HFFc6 (cell line): ENCODE measurements at places on chromosomes 2 and 18. TPM values are rescaled to one million over a fixed set of nuclear protein-coding genes. Genes with fewer than 3 reads are reported as not detected.

The MC2R gene
- not detected in 3 replicates for total RNA-seq

The NEUROD1 gene
- total RNA-seq = not detected in 2 replicates

The VPS54 gene
- total RNA-seq = 12.9 to 14.7 TPM (median 13.5 TPM) in 3 replicates

The USP34 gene
- total RNA-seq = 58.4 to 63.8 TPM (median 63.1 TPM) in 3 replicates

The ABCG5 gene
- total RNA-seq = not detected in 3 replicates

The FOXI3 gene
- not detected in 3 replicates for total RNA-seq

The POTEC gene
- not detected in 3 replicates for total RNA-seq

The TTC27 gene
- total RNA-seq = 20.0 to 27.0 TPM (median 24.7 TPM) in 3 replicates

The FTCDNL1 gene
- 0.49 to 0.71 TPM (median 0.63 TPM) in 3 replicates for total RNA-seq

The ZSWIM2 gene
- 0.09 to 0.19 TPM in 2 of 3 replicates, not detected in the other for total RNA-seq

GRCh38 chr2:232533944-232534710 lies 5.4 kb upstream of the CHRNG start:
- no peaks in the 10 kb centered on the region for H3K4me1 ChIP-seq
- no peak overlapping the region for H3K27ac ChIP-seq
- H3K36me3 ChIP-seq = peaks cover 7% of the 10 kb centered on the region; the same call in 1 of the 2 replicates
- no peak for DNase-seq

- no peaks in the 10 kb centered on the region for H3K27me3 ChIP-seq
- peaks cover 44% of the 10 kb centered on the region for H3K4me1 ChIP-seq
- DNase-seq = no peak
- H3K27ac ChIP-seq = peak overlapping the region; percentile 35; the same call in 1 of the 2 replicates
These were observed 2.9 kb downstream of the RHBDD1 start for GRCh38 chr2:226838722-226839121.

DNA sequence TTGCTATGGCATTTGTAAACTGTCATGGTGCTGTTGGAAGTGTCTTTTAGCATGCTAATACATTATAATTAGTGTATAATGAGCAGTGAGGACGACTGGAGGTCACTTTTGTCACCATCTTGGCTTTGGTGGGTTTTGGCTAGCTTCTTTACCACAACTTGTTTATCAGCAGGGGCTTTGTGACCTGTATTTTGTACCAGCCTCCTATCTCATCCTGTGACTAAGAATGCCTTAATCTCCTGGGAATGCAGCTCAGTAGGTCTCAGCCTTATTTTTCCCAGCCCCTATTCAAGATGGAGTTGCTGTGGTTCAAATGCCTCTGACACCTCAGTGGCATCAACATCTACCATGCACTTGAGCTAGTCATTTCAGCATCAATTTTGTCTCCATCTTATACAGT lies 29.7 kb downstream of the LYPD6 start:
- peaks cover 47% of the 10 kb centered on the region for H3K4me1 ChIP-seq
- peaks cover 8% of the 10 kb centered on the region; the same call in 1 of the 2 replicates for H3K36me3 ChIP-seq
- no peak for DNase-seq
- no peaks in the 10 kb centered on the region for H3K27me3 ChIP-seq
- H3K27ac ChIP-seq = peak overlapping the region; percentile 83; the same call in 1 of the 2 replicates

GRCh38 chr2:149039213-149039724 lies 770 bp downstream of the LYPD6B start:
- H3K4me1 ChIP-seq = peaks cover 45% of the 10 kb centered on the region
- peaks cover 5% of the 10 kb centered on the region for H3K27me3 ChIP-seq
- no peak for DNase-seq
- H3K36me3 ChIP-seq = no peaks in the 10 kb centered on the region; the same call in 1 of the 2 replicates
- H3K27ac ChIP-seq = peak overlapping the region; percentile 76; the same call in 1 of the 2 replicates

DNA sequence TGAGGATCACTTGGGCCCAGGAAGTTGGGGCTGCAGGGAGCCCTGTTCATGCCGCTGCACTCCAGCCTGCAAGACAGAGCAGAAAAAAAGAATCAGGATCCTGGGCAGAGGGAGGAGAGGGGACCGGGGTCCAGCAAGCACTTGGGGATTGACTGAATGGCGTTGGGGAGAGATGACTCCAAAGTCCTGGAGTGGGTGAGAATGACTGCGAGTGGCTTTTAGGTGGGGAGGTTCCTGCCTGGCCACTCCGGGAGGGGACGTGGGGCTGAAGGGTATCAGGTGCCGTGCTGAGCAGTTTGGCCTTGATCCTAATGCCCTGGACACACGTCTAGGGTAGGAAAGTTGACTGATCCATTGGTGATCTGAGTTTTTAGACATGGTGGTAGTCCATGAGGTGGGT lies 3.5 kb upstream of the NFATC1 start:
- H3K36me3 ChIP-seq = no peaks in the 10 kb centered on the region
- DNase-seq = no peak
- H3K27ac ChIP-seq = no peak overlapping the region; the same call in 1 of the 2 replicates
- H3K4me1 ChIP-seq = peaks cover 6% of the 10 kb centered on the region; the same call in 1 of the 2 replicates
- H3K27me3 ChIP-seq = peaks cover 14% of the 10 kb centered on the region

- no peaks in the 10 kb centered on the region for H3K4me1 ChIP-seq
- peaks cover 9% of the 10 kb centered on the region for H3K27me3 ChIP-seq
- H3K27ac ChIP-seq = no peak overlapping the region
- no peak for DNase-seq
These were observed 310.8 kb downstream of the EIPR1 start for GRCh38 chr2:3066831-3067230.

DNA sequence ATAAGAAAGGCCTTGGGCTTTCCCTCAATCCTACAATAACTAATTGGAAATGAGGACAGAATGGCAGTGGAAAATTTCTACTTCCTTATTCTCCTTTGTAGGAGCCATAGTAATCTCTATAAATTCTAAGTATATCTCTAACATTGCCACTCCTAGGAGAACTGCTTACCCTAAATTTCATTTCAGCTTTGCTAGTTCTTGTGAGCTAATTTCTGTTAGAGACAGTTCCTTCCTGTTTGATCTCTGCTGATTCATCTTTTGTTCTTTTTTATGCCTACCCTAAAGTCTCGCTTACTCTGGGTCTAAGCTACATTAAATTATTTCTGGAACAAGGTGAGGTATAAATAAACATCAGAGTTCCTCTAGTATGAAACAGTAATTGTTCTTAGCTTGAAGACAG lies 25.7 kb downstream of the ABHD3 start:
- no peaks in the 10 kb centered on the region for H3K27me3 ChIP-seq
- no peaks in the 10 kb centered on the region for H3K36me3 ChIP-seq
- H3K4me1 ChIP-seq = peaks cover 3% of the 10 kb centered on the region
- no peak overlapping the region for H3K27ac ChIP-seq
- no peak overlapping the region for H3K4me3 ChIP-seq
- no peak for DNase-seq

GRCh38 chr2:216033403-216033802 lies 20.1 kb upstream of the MREG start:
- no peaks in the 10 kb centered on the region for H3K27me3 ChIP-seq
- no peak for DNase-seq
- no peak overlapping the region for H3K4me3 ChIP-seq
- H3K27ac ChIP-seq = no peak overlapping the region
- peaks cover 50% of the 10 kb centered on the region for H3K4me1 ChIP-seq
- H3K36me3 ChIP-seq = peaks cover 4% of the 10 kb centered on the region; the same call in 1 of the 2 replicates

DNA sequence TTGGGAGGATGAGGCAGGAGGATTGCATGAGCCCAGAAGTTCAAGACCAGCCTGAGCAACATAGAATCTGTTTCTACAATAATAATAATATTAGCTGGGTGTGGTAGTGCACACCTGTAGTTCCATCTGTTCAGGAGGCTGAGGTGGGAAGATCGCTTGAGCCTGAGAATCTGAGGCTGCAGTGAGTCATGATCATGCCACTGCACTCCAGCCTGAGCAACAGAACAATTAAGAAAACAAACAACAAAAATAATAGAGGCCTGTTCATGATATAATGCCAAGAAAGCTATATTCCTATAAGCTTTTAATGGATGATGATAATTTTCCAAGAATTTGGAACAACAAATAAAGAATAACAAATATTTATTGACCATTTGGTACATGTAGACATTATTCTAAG lies 6.9 kb upstream of the CCBE1 start:
- peaks cover 77% of the 10 kb centered on the region for H3K4me1 ChIP-seq
- H3K27ac ChIP-seq = no peak overlapping the region; the same call in 1 of the 2 replicates
- DNase-seq = peak; percentile 61
- peaks cover 2% of the 10 kb centered on the region; the same call in 1 of the 2 replicates for H3K27me3 ChIP-seq
- no peaks in the 10 kb centered on the region for H3K36me3 ChIP-seq

GRCh38 chr2:137233091-137233490 lies 467.7 kb downstream of the THSD7B start:
- H3K27ac ChIP-seq = no peak overlapping the region
- peaks cover 10% of the 10 kb centered on the region; the same call in 1 of the 2 replicates for H3K36me3 ChIP-seq
- no peaks in the 10 kb centered on the region for H3K27me3 ChIP-seq
- no peak for DNase-seq
- no peak overlapping the region for H3K4me3 ChIP-seq
- H3K4me1 ChIP-seq = peaks cover 70% of the 10 kb centered on the region

GRCh38 chr18:74268175-74268574 lies 23.6 kb downstream of the CYB5A start:
- no peak for DNase-seq
- no peak overlapping the region for H3K27ac ChIP-seq
- H3K36me3 ChIP-seq = no peaks in the 10 kb centered on the region; the same call in 1 of the 2 replicates
- no peaks in the 10 kb centered on the region; the same call in 1 of the 2 replicates for H3K27me3 ChIP-seq
- H3K4me1 ChIP-seq = peaks cover 19% of the 10 kb centered on the region
- no peak overlapping the region for H3K4me3 ChIP-seq

DNA sequence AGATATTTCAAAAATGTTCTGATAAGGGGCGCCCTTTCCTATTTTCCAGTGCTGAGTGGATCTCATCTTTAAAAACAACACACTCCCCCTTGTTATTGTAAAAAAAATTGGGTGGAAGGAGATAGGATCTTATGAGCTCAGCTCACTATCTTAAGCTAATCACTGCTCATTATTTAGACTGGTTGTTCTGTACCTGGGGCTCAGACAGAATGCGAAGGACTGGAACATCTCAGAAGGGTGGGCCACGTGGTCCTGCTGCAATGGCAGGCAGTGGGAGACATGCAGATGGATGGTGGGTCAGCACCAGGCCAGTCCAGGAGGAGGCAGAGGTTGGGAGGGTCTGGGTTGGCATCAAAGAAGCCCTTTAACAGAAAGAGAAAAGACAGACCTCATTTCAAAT lies 48.3 kb upstream of the GPR155 start:
- H3K27ac ChIP-seq = no peak overlapping the region
- no peak for DNase-seq
- no peak overlapping the region for H3K4me3 ChIP-seq
- H3K27me3 ChIP-seq = peaks cover 11% of the 10 kb centered on the region
- peaks cover 14% of the 10 kb centered on the region for H3K4me1 ChIP-seq

- peaks cover 2% of the 10 kb centered on the region; the same call in 1 of the 2 replicates for H3K27me3 ChIP-seq
- no peaks in the 10 kb centered on the region for H3K36me3 ChIP-seq
- no peaks in the 10 kb centered on the region for H3K4me1 ChIP-seq
- no peak overlapping the region for H3K4me3 ChIP-seq
- no peak for DNase-seq
- H3K27ac ChIP-seq = no peak overlapping the region
These were observed 239.0 kb upstream of the CXCR4 start for GRCh38 chr2:136357007-136357380.

DNA sequence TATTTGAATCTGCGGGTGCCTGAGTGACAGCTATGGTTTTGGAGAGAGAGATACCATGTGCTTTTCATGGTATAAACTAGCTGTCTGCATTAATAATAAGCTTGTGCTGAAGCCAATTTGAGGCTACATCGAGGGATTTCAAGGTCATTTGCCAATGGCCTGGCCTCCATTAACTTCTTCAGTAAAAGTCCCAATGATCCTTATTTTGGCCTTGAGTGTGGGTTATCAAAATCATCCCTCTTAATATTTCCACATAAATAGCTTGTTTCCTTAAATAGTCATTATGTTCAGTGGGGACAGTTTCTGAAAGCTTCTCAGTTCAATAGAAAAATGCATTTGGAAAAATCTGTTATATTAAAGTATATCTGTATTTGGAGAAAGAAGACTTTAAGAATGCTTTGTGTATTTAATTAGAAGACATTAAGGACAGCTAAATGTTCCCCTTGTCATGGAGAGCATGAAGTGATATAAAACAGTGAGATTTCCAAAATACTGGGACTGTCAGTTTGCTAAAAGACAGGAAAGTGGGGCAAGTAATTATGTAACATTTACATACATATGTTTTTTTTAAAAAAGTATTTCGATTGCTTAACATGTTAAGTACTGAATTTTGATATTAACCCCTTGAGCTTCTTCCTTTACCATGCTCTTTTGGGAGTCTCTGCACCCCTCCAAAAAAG lies 355.5 kb upstream of the ZEB2 start:
- no peak overlapping the region for H3K4me3 ChIP-seq
- no peak for DNase-seq
- peaks cover 6% of the 10 kb centered on the region; the same call in 1 of the 2 replicates for H3K4me1 ChIP-seq
- H3K36me3 ChIP-seq = no peaks in the 10 kb centered on the region

DNA sequence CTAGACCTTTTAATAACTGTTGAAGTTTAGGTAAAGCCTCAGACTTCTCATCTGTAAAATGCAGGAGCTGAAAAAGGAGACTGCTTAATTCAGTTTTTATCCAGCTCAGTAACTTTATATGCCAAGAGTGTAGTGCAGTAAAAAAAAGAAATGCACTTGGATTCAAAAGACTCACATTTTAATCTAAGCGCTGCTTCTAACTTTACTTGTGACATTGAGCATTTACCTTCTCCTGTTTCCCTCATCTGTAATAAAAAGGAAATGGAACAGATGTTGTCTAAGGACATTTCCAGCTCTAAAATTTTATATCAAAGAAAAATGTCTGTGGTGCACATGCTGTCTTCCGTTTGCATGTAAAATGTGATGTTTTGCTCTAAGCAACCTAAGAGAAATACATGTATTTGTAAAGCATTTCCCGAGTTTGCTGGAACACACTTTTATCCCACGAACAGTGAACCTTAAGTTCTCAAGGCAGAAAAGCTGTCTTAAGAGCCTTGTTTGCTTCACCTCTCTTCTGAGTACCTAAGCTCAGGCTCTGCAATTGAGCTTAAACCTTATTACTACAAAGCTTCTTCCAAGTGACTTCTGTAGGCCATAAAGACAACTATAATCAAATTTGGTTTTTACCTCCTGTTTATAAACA lies 24.2 kb upstream of the TANK start:
- H3K27me3 ChIP-seq = no peaks in the 10 kb centered on the region; the same call in 1 of the 2 replicates
- DNase-seq = no peak
- H3K4me1 ChIP-seq = peaks cover 34% of the 10 kb centered on the region
- H3K27ac ChIP-seq = no peak overlapping the region
- no peak overlapping the region for H3K4me3 ChIP-seq

GRCh38 chr18:31206787-31207381 lies 44.2 kb upstream of the DSC1 start:
- no peaks in the 10 kb centered on the region for H3K27me3 ChIP-seq
- no peak overlapping the region for H3K4me3 ChIP-seq
- H3K4me1 ChIP-seq = no peaks in the 10 kb centered on the region

DNA sequence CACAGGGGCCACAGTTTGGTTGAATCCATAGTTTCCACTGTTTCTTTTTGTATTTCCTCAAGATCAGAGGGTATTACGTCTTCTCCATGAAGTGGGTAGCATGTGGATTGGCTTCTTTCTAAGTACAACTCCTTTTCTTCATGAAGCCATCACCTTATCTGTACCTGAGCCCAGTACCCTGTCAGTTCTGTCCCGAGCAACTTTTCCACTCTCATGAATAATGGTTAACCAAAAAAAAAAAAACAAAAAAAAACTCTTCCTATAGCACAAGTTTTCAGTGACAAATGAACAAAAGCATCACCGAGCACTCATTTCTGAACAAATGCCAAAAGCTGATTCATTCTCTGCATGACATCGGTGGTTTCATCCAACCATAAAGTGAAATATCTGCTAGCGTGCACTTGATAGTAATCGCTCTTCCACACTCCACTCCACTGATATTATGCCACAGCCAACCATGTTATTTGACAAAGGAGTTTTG lies 53.0 kb upstream of the CCDC150 start:
- H3K27ac ChIP-seq = peak overlapping the region; percentile 72
- peak; percentile 94 for DNase-seq
- 0 out of 2 replicates have a peak, but pooled peaks cover 4% of the 10 kb centered on the region for H3K36me3 ChIP-seq
- H3K27me3 ChIP-seq = no peaks in the 10 kb centered on the region; the same call in 1 of the 2 replicates
- peak overlapping the region; percentile 51 for H3K4me3 ChIP-seq
- peaks cover 64% of the 10 kb centered on the region for H3K4me1 ChIP-seq
